Activated T-cell treated with anti-CD3 and anti-CD28 coated beads for 24 hours (primary cell): ENCODE measurements at places on chromosomes 6 and 20.

DNA sequence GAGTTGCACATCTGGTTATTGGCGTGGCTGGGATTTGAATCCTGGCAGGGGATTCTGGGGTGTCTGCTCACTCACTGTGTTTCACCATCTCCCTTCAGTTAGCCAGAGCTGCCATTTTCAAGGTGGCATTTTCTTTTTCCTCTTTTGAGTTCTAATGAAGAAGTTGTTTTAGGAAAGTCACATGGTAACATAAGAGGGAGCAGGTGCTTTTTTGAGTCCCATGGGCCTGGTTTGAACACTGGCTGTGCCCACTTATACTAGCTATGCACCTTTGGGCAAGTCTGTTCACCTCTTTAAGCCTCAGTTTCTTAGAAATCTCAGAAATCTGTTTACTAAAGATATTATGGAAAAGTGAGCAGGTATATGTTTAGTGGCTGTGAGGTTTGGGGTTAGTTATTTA is 39.6 kb downstream of the ANKS1A start:
- DNase-seq: no peak

DNA sequence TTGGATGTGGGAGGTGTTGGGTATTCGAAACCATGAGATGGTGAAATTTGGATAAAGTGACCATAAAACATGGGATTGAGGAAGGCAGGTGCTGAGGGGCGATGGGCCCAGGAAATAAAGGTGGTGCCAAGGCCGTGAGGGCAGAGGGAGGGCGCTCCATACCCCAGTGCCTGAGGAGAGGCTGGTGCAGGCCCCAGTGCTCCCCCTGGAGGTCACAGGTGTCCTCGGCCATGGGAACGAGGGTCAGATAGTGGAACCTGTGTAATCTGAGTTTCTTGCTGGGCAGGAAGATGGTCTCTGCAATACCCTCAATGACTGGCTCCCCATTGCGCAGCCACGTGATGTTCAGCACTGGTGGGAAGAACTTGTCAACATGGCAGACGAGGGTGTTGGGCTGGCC is 16.2 kb downstream of the HLA-DPB1 start:
- peak; percentile 38 for DNase-seq

GRCh38 chr6:37319156-37319555 is 34.6 kb upstream of the RNF8 start:
- DNase-seq: no peak

- no peak for DNase-seq
These were observed 38.2 kb downstream of the CAP2 start for GRCh38 chr6:17431581-17431980.
